ENCODE measurements at places on chromosomes 13 and 19.

- no peak for DNase-seq
Observed at GRCh38 chr13:94692030-94692429, 20.3 kb downstream of the SOX21 start.

DNA sequence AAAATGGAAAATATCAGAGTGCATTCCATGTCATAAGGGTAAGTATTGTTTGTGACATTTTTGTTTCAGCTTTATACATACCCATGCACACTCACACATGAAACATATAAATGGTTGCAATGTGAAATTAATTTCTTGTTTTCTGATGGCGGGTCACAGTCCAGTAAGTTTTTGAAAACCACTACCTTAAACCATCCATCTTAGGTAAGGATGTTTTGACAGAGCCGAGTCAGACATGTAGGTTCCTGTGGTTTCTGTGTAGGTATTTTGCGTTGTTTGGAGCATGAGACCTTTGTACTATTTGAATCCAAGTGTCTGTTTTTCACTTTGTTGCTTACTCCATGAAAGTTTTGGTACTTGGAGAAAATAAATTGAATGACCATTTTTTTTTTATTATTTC, 121.7 kb downstream of the B3GLCT start:
- no peak for DNase-seq

GRCh38 chr13:62524061-62524460, 1108.4 kb upstream of the PCDH20 start:
- no peak for DNase-seq

- no peak for DNase-seq
Observed at GRCh38 chr19:5445561-5446055, 9.6 kb upstream of the ZNRF4 start.

- DNase-seq = no peak
Observed at GRCh38 chr13:100100115-100100879, 11.4 kb downstream of the PCCA start.

DNA sequence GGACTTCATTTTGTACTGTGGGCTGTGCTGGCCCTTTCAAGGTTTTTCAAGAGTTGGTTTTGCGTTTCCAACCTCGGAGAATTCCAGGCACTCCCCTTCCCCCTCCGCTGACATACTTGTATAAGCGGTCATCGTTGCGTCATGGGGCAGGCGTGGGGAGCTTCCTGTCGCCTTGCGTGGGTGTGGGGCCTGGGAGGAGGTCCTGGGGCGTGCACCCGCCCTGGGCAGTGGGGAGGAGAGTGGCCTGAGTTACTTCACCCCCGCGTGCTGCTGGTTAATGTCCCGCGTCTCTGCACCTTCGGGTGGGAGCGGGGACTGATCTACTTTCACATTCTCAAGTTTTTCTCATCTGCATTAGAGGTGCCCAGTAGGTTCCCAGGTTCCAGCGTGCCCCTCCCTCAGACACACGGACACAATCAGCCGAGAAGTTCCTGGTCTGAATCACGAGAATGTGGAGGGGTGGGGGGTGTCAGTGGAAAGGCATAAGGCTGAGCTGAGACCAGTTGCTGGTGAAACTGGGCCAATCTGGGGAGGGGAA, 4.1 kb downstream of the IER2 start:
- peak; percentile 27 for DNase-seq

DNA sequence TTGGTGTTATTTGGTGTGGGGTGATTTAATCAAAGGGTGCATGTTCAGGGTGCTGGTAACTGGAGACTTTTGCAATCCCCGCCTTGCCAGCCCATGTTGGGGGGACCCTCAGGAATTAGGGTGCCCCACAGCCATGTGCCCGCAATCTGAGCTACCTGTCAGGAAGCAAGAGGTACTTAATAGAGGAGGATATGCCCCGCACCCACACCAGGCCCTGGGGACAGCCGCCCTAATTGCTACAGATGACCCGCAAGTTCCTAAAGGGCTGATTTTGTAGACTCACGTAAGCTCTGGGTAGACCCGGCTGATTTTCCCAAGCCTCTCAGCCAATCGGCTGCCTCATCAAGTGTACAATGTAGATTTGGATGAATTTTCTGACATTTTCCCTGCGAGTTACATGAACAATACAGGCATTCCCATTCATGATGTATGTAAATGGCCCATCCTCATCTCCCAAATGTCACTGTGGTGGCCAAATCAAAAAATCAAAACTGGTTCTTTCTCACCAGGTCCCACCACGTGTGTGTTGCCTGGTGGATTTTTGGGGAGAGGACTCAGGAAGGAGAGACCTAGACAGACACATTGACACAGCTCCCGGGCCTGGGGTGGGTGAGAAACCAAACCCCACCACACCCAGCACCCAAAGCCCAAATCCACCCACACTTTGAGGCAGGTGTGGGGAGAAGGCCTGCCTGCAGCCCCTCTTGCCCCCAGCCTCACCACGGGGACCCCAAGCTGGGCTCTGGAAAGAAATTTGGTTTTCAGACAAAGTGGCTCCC, 119.2 kb upstream of the SPACA7 start:
- DNase-seq = no peak

DNA sequence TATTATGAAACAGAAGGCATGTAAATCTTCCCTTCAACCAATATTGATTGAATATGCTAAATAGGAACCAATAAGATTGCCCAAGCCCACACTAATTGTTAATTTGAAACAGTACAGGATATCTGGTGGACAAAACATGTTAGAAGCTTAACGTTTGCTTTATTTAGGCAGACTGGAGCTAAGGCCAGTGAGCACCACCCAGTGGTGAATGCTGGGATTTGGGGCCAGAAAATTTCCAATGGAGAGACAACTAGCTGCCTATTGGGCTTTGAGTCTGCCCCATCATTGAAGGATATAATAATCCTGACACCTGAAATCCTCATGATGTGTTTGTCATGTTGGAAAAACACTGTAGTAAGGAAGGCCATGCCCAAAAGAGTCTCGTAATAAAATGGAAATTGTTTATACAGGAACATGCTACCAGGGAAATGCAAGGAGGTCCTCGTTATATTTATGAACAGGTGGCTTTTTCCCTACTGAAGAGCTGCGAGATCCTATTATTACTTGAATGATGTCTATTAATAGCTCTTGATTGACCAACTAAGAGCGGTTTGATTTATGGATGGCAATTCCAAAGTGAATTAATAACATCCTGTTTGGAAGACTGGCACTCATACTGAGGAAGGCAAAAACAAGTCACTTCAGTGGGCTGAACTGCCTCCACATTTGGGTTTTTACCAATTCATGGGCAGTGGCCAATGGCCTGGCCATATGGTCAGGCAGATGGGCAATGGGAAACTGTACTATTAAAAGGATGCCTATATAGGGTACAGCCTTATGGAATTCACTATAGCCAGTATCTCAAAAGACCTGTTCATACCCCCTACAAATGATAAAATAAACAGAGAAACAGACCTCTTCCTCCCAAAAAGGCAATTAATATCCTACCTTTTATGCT, 8.7 kb downstream of the SIGLECL1 start:
- no peak for DNase-seq

DNA sequence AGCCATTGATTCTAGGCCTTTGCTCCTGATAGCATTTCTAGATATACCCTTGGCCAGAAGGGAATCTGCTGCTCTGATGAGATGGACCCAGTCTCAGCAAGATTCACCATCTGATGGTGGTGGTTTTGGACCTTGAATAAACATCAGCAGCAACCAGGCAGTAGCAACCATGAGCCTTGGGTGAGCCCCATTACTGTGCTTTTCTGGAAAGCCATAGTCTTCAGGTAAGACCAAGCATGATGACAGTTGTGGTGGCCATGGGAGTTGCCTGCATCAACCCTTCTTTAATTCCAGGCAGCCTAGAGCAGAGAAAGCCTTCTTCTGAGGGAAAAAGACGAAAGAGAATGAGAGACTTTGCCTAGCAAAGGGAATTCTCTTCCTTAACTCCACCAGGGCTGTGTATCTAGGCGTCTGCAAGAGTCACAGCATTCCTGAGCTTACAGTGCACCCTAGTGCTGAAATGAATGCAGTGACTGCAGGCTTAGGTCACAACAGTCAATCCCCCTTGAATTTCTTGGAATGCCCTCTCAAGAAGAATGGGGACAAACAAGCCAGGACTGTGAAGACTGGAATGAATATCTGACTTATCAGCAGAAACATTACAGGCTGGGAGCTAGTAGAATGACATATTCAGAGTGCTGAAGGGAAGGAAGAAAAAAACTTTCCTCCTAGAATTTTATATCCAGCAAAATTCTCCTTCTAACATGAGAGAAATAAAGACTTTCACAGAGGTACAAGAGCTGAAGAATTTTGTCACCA, 942.4 kb upstream of the PCDH20 start:
- DNase-seq = no peak

- no peak for DNase-seq
Observed at GRCh38 chr19:12623361-12624031, 12.8 kb downstream of the ZNF791 start.

GRCh38 chr19:11982526-11982925, 17.7 kb downstream of the ZNF763 start:
- no peak for DNase-seq

DNA sequence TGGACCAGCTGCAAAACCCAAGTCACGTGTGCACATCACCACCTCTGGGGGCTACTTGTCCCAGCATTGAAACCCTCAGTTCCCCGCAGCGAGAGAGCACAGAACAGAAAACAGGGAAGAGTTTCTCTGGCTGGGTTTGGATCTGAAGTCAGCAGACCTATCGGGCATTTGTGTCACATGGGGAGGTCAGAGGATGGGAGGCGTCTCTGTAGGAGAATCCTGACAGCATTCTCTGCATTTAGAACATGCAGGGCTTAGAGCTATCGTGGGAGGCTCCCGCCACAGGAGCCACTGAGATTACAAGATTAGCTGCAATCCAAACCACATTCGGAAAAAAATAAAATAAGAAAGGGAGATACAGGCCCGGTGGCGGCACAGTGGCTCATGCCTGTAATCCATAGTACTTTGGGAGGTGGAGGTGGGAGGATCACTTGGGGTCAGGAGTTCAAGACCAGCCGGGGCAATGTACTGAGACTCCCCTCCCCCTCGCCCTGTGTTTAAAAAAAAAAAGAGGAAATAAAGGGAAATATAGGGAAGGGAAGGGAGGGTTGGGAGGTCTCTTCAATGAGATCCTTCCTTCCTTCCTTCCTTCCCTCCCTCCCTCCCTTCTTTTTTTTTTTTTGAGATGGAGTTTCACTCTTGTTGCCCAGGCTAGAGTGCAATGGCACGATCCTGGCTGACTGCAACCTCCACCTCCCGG, 2.9 kb upstream of the TLE6 start:
- no peak for DNase-seq

DNA sequence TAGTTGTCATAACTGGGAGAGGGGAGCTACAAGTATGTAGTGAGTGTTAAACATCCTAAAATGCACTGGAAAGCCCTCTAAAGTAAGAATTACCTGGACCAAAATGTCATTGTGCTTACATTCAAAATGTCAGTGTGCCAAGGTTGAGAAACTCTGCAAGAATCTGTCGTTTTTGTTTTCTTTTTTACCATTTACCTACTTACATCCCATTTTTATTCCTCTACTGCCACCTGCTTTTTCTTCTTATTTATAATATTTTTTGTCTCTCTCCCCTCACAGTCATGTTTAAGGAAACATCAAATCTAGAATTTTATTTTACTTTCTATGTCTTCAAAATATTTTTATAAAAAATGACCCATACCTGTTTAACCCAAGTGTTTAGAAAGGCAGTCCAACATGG, 226.4 kb downstream of the PCDH17 start:
- no peak for DNase-seq

GRCh38 chr19:45632468-45633196, 6.6 kb downstream of the EML2 start:
- no peak for DNase-seq

GRCh38 chr19:50333235-50333736, 4.1 kb upstream of the KCNC3 start:
- peak; percentile 93 for DNase-seq

DNA sequence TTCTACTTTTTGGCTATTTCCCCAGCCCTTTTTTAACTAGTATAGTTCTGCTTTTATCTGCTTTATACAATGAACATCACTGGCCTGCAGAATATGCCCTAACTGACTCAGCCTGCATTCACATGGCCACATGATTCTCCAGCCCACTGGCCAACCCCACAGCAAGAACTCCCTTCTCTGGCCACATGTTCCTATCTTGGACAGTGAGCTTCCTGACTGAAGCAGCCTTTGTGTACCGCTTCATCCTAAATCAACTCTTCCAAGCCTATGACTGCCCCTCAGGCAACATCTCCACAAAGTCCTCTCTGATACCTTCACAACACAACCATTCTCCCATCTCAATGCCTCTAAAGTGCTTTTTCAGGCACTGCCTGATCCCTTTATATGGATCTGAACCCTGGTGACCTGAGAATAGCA, 214.1 kb downstream of the COL4A1 start:
- DNase-seq = no peak

DNA sequence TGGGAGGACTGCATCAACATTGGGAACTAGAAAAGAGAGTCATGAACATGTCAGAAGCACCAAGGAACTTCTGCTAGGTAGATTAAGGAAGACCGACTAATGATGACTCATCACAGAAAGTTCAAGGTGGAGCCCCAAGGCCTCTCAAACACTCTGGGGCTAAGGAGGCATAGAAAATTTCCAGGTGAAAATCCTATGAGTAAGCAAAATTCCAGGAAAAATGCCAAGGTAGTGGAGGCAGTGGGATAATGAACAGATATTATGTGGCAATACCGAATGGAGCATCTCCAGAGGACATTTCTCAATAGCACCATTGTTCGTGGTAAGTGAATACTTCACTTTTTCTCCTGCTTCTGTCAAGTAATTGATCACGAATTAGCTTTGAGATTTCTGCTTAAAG, 336.5 kb downstream of the MZT1 start:
- DNase-seq = no peak

DNA sequence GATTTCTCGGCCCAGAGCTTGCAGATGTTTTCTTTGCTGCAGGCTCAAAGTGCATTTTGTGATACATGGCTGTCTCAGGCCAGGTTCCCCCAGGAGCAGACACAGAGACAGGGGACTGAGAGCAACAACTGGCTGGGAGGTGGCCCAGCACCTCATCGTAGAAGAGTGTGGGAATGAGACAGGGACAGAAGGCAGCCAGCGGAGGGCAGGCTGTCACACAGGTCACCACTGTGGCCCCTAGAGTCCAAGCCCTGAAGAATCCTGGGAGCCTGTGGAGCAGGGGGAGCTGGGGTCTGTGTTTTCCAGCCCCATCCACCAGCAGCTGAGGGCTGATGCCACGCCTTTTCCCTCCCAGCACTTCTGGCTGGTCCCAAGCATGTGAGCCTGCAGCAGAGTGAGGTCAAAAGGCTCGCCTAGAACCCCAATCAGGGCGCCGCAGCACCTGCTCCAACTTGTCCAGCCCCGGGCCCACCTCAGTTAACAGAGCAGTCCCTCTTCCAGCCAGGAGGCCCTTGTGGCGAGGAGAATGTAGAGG, 723.8 kb downstream of the UQCRFS1 start:
- no peak for DNase-seq

GRCh38 chr13:113748101-113748861, 10.7 kb upstream of the TMEM255B start:
- DNase-seq = no peak

GRCh38 chr13:102901615-102902305, 55.9 kb downstream of the ERCC5 start:
- DNase-seq = no peak

- DNase-seq = no peak
Observed at GRCh38 chr19:4774136-4774535, 17.4 kb upstream of the FEM1A start.

GRCh38 chr13:78045916-78046315, 127.3 kb upstream of the EDNRB start:
- DNase-seq = no peak

Measured in naive thymus-derived CD8-positive, alpha-beta T cell (primary cell).